Smooth muscle cell of the pulmonary artery (primary cell): ENCODE measurements at places on chromosomes 3 and 15. TPM values are rescaled to one million over a fixed set of nuclear protein-coding genes. Genes with fewer than 3 reads are reported as not detected.

Gene TGM4
- total RNA-seq: not detected in 2 replicates

Gene GOLGA8J
- not detected in 2 replicates for total RNA-seq

Gene SPATA12
- 0.10 TPM in 1 of 2 replicates, not detected in the other for total RNA-seq

Gene CILP
- 0.07 TPM in 2 replicates for total RNA-seq

Gene PLA2G4E
- total RNA-seq: not detected in 2 replicates

Gene DVL3
- total RNA-seq: 45.7 and 57.3 TPM in 2 replicates

Gene DIS3L
- 21.2 and 23.9 TPM in 2 replicates for total RNA-seq

Gene SLC28A1
- total RNA-seq: 0.10 TPM in 1 of 2 replicates, not detected in the other

Gene A4GNT
- not detected in 2 replicates for total RNA-seq

Gene KLHL6
- total RNA-seq: under 0.01 TPM in 1 of 2 replicates, not detected in the other

Gene BTBD1
- 95.1 and 113 TPM in 2 replicates for total RNA-seq

Gene ATP8B4
- 1.7 and 3.8 TPM in 2 replicates for total RNA-seq

Gene CPNE9
- not detected in 2 replicates for total RNA-seq

Gene ADCY5
- total RNA-seq: 0.13 and 0.91 TPM in 2 replicates

Gene GOLGA6L9
- 1.5 and 2.2 TPM in 2 replicates for total RNA-seq

Gene AZI2
- 93.1 and 127 TPM in 2 replicates for total RNA-seq

Gene CPLX3
- not detected in 2 replicates for total RNA-seq

Gene POLQ
- 1.3 and 2.6 TPM in 2 replicates for total RNA-seq

Gene ANKUB1
- total RNA-seq: not detected in 2 replicates

Gene CLRN1
- not detected in 2 replicates for total RNA-seq

Gene ITIH1
- total RNA-seq: 0.17 and 0.33 TPM in 2 replicates

Gene SI
- total RNA-seq: not detected in 2 replicates

Gene SAMMSON
- total RNA-seq: not detected in 2 replicates

Gene FBXL2
- 17.4 and 27.8 TPM in 2 replicates for total RNA-seq

Gene PTH1R
- 0.20 and 2.1 TPM in 2 replicates for total RNA-seq

Gene VGLL3
- total RNA-seq: 17.9 and 93.0 TPM in 2 replicates

Gene ROPN1
- total RNA-seq: not detected in 2 replicates

Gene PRSS50
- not detected in 2 replicates for total RNA-seq

Gene NR2F2
- 23.4 and 62.9 TPM in 2 replicates for total RNA-seq

Gene RPS17
- total RNA-seq: 1,235 and 1,254 TPM in 2 replicates

Gene GCSAM
- not detected in 2 replicates for total RNA-seq

Gene NMB
- 4.9 and 7.1 TPM in 2 replicates for total RNA-seq

Gene CATSPER2
- 1.3 and 2.0 TPM in 2 replicates for total RNA-seq

Gene PATL2
- 0.33 and 0.36 TPM in 2 replicates for total RNA-seq

Gene SCN11A
- under 0.01 TPM in 1 of 2 replicates, not detected in the other for total RNA-seq

Gene GNB4
- total RNA-seq: 66.5 and 91.0 TPM in 2 replicates

Gene ZNF80
- total RNA-seq: not detected in 2 replicates

Gene ADGRG7
- 0.07 TPM in 1 of 2 replicates, not detected in the other for total RNA-seq

Gene SLC28A2
- not detected in 2 replicates for total RNA-seq

Gene ZPLD1
- 0.13 and 1.1 TPM in 2 replicates for total RNA-seq

Gene CHL1
- 0.07 TPM in 1 of 2 replicates, not detected in the other for total RNA-seq

Gene BTLA
- total RNA-seq: 0.07 and 0.30 TPM in 2 replicates

Gene HRH1
- 21.6 and 44.0 TPM in 2 replicates for total RNA-seq

Gene LSAMP
- 1.0 and 3.2 TPM in 2 replicates for total RNA-seq

Gene GHSR
- total RNA-seq: not detected in 2 replicates
